Natural killer cell (primary cell): ENCODE measurements at places on chromosomes 11 and 22.

DNA sequence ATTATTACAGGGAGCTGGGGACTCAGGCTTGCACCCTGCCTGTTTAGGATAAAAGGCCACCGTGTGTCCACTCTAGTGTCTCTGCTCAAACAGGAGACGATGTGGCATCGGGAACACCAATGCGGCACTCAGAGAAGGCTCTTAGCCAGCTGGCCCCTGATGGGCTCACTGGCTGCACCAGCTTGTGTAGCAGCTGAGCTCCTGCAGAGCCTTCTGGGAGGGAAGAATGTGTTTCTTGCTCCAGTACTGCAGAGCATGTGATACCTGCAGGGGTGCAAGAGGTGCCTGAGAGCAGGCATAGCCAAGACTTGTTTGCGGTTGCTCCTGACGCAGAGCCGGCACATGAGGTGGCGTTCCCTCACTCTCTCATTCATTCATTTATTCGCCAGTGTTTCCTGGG is 44.4 kb upstream of the KCNQ1OT1 start:
- no peak for DNase-seq

DNA sequence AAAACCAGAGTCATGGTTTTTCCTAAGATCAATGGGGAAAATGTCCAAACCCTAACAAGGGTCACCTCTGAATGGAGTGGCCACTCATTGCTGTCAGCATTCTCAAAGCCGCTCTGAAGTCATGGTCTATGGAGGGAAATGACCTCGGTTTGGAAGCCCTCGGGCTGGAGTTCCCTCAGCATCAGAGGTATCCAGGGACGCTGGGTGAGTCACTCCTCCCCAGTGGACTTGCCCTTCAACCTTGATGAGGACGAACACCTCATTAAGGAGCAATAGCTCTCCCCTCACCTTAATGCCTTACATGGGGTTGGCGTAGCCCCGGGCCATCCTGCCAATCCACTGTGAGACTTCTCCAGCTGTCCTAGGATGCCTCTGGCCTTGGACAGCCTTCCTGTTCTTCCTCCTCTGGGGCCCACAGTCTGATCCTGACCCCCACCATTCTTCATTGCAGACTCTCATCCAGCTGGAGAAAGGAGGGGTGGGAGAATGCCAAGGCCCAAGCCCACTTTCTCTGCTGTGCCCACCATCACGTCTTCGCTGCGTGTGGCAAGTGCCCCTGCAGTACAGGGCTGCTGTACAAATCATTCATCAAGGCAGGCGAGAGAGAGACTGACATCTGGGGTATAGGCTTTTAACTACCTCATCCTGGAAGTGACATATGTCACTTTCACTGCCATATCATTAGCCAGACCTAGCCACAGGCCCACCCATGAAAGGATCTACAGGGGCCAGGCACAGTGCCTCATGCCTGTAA is 25.4 kb upstream of the MYH9 start:
- DNase-seq: no peak

- DNase-seq: no peak
Observed at GRCh38 chr11:11107076-11107723, 245.8 kb downstream of the CSNK2A3 start.

DNA sequence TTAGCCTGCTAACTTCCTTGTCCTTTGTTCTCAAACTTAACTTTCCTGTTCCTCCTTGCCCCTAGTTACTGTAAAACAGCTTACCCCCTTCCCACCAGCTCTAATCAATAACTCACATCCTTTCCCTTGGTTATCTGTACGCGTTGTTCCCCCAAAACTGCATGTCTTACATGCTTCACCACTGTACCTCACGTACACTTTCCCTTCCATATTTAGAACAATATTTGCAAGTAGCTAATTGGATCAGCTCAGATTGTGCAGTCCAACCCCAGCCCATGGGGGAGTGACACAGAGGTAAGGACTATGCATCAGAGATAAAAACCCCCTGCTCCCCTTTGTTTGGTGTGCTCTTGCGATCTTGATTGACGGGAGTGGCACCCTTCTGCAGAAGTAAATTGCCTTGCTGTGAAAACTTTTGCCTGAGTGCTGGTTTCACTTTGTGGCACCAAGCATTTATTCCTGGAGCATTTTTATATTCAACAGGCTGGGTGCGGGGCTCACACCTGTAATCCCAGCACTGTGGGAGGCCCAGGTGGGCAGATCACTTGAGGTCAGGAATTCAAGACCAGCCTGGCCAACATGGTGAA is 30.9 kb downstream of the MIF start:
- DNase-seq: no peak

GRCh38 chr11:113201054-113201818 is 113.1 kb upstream of the TTC12 start:
- no peak for DNase-seq

DNA sequence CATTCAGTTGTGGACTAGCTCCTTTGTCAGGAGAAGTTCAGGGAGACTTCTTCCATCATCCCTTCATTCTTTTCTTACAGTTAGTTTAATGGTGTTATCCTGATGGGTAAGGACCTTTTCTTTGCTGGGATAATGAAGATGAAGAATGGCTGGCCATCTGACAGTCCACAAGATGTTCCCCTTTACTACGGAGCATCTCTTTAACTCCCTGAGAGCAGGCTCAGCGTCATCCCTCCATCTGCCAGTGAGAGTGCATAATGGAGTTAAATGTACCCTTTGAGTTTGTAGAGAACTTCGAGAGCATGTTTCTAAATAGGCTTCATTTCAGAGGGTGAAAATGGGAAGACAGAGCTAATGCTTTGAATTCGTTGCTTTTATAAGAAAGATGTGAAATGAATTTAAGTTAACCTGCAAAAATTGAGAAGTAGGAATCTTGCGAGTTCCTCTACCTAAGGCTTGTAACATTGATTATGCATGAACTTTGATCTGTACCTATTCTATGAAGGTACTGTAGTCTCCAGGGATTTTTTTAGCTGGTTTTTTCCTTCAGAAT is 1.7 kb downstream of the EP300 start:
- DNase-seq: peak; percentile 34

DNA sequence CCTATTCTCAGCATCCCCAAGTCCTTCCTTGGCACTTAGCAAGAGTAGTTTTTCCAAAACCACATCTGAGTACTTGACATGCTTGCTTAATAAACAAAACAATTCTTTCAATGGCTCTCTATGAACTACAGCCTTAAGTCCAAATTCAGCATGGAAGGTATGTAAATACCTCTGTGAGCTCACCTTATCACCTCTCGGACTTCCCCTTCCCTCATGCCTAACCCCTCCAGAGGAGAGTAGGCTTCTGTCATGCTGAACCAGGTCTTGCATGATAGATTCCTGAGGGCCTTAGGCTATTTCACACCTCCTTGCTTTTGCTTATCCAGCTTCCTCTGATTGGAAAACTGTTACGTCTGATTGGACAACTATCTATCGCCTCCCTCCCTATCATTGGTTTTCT is 312.9 kb upstream of the CCDC90B start:
- DNase-seq: no peak

DNA sequence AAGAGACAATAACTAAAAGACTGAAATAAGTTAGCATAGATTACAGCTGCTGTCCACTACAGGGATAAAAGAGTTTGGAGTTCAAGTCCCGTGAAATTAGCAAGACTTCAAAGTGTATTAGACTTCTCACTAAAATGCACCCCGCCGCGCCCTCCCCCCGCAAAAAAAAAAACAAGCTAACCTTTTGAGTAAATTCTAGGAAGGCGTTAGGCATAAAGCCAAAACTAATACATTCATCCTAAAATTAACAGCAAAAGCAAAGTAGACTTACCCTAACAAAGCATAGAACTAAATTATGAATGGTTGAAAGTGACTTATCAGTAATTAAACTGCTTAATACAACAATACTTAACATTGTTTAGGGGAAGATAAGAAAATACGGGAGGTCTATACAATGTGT is 581.0 kb upstream of the CHORDC1 start:
- no peak for DNase-seq

- DNase-seq: no peak
Observed at GRCh38 chr22:34976886-34977285, 89.1 kb upstream of the ISX start.

GRCh38 chr11:82815406-82815805 is 81.7 kb upstream of the FAM181B start:
- DNase-seq: no peak

- DNase-seq: no peak
Observed at GRCh38 chr11:66279092-66279734, 1.2 kb downstream of the CNIH2 start.

- DNase-seq: no peak
Observed at GRCh38 chr11:1826552-1827094, 8.2 kb upstream of the SYT8 start.

- no peak for DNase-seq
Observed at GRCh38 chr22:32961497-32961896, 96.7 kb downstream of the SYN3 start.

- DNase-seq: no peak
Observed at GRCh38 chr11:69711822-69712801, 8.3 kb upstream of the FGF19 start.
